Neural progenitor cell (in vitro differentiated cells): ENCODE measurements at places on chromosomes 6 and 20. TPM values are rescaled to one million over a fixed set of nuclear protein-coding genes. Genes with fewer than 3 reads are reported as not detected.

Gene CSNK2A1
- total RNA-seq: 310 and 599 TPM in 2 replicates

Gene CGAS
- 0.62 and 0.90 TPM in 2 replicates for total RNA-seq

DNA sequence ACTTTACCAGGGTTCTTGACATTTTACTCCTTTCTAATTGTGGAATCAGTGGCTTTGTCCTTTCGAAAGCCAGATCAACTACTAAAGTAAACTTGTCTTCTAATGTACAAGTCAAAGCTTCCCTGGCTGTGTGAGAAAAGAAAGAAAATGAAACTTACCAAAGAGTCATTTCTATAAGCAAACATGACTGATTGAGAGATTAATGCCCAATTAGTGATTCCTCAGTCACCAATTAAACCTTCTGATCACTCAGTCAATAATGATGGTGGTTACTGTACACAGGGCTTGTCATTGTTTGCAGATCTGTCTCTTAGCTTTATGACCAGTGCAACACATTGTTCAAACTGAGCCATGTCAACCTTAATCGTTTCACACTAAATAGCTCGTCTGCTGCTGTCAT, 1168.4 kb upstream of the CITED2 start:
- DNase-seq: no peak

- DNase-seq: peak; percentile 11
Observed at GRCh38 chr6:127952831-127953230, 52.0 kb upstream of the THEMIS start.

DNA sequence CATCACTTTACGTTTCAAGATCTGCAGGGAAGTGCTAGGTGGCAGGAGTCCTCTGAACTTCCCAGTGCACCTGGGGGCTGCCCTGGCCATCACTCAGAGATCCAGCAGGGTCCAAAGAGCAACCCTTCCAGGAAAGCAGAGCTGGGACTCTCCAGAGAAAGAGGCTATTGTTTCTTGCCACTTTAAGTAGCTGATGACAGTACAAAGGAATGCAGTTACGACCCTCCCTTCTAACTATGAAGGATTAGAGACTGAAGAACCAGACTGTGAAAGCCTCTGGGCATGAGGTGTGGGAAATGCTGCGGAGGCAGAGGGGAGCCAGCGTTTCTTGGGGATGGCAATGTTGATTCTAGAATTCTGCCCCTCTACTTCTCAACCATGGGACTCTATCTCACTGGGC, 189.1 kb upstream of the SUPT3H start:
- DNase-seq: peak; percentile 82

DNA sequence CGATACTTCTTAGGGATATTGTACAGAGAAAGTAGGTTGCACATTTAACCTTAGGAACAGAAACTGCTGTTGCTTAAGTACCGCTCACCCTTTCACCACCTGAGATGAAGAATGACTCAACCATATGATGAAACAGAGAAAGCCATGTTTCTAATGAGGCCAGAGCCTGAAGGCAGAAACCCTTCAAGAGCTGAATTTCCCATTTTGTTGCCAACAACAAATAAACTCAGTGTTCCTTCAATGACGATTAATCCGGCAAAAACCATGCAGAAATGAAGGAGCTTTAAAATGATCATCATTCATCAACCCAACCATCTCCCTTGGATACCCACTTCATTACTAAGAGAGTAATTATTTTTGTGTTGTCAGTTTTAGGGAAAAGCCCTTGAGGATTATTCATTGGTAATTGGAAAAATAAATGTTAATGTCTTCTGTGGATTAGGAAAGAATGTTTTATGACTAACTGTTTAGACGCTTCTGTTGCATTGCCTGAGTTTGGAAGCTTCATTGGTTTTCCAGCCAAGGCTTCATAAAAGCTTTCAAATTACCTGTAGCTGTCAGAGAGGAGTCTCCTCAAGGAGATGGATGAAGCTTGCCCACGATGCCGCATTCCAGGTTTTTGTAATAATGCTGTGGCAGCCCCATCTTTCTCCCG, 112.1 kb upstream of the IYD start:
- no peak for DNase-seq

DNA sequence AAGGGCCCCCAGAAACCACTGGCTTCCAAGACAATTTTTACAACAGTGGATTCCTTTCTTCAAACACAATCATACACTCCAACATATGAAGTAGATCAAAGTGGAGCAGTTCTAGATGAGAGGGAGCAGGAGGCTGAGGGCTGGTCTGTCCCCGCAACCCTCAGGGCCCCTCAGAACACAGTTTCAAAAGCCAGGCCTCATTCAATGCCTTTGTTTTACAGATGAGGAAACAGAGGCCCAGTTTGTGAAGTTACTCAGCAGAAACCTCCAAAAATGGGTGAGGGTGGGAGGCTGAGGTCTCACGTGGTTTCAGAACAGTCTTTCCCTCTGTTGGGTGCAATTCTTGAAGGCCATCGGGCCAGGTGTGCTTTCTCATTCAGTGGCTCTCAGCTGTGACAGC, 134.9 kb downstream of the SCML4 start:
- DNase-seq: no peak
